ENCODE measurements at places on chromosomes 12 and 14.

- no peak for DNase-seq
Measured at GRCh38 chr12:3827301-3828000, 45.7 kb downstream of the PARP11 start.

GRCh38 chr12:9240776-9241175, 32.6 kb upstream of the PZP start:
- no peak for DNase-seq

- no peak for DNase-seq
Measured at GRCh38 chr12:9745199-9745598, 12.3 kb upstream of the CLECL1 start.

- no peak for DNase-seq
Measured at GRCh38 chr12:12539028-12539810, 23.4 kb downstream of the DUSP16 start.

- no peak for DNase-seq
Measured at GRCh38 chr14:102097441-102098135, 10.7 kb upstream of the HSP90AA1 start.

GRCh38 chr14:76767681-76768656, 6.7 kb downstream of the VASH1 start:
- no peak for DNase-seq

DNA sequence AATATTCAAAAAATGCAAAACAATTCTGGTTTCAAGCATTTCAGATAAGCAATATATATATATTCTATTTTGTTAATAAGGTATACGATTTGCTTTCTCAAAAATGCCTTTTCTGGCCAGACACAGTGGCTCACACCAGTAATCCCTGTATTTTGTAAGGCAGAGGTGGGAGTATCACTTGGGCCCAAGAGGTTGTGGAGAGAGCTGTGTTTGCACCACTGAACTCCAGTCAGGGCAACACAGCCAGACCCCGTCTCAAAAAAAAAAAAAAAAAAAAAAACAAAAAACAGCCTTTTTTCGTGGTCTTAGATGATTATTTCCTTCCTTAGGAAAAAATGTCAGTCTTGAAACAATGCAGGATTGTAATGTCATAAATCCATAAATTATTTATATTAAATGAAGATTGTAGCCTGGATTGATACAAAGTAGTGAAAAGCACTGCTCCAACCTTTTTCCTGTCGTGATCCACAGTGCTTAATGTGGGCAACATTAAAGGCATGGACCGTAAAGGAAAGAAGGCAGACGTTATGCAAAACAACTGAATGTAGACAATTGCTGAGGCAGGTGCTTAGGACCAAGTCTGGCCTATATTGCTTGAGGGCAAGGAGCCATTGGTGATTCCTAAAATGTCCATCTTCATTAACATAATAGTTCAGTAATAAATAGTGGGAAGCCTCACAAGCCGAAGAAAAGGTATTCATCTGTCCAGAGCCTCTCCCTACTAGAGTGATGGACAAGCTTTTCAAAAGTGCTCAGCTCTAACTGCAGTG, 36.8 kb downstream of the RAD52 start:
- DNase-seq = no peak

GRCh38 chr12:1131811-1132224, 140.8 kb downstream of the ERC1 start:
- DNase-seq = no peak

- no peak for DNase-seq
Measured at GRCh38 chr12:646442-647384, 16.5 kb downstream of the NINJ2 start.

- DNase-seq = no peak
Measured at GRCh38 chr12:44873898-44874297, 2.2 kb downstream of the NELL2 start.

DNA sequence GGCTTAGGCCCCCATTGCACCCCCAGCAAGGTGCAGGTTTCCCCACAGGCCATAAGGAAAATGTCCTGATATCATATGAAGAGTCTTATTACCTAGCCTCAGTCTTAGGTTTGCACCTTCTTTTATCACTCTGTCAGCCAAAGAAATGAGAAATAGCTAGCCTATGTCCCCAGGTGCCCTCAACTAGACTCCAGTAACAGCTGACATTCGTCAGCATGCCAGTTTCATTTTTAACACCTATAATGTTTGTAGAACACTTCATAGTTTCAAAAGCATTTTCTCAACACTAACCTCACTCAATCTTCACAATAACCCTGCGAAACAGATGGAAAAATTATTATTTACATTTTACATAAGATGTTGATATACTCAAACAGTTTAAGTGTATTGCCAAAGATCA, 24.0 kb upstream of the OR10P1 start:
- no peak for DNase-seq

DNA sequence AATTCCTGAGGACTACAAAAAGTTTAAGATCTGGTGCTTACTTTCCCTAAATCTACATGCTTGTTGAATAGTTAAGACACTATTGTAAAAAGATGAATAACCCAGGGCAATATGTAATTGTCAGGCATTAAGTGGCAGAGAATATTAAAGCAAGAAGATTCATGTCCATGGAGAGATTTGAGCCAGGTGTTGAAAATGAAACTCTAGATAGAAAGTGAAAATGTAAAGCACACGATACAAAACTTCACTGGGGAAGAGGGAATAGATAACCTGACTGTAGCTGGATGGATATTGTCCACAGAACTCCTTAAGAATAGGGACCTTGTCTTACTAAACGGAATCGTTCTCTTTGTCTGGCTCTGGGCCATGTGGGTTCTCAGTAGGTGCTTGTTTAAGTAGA, 5.0 kb downstream of the CAND1 start:
- no peak for DNase-seq

DNA sequence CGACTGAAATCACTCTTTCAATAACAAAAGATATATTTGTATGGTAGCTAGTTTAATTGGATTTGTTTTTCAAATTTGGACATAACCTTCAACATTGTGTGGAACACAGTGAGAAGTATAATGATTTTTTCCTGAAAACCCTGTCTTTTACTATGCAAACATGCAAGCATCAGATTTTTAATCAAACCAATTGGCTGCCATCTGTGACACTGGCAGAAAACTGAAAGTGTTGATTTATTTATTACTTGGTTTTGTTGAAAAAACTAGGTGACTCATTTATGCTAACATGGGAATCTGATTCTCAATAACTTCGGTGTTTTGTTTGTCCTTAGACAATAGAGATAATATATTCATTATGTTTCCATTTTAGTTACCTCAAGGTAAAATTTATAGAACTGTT, 82.0 kb downstream of the NTS start:
- DNase-seq = no peak

- no peak for DNase-seq
Measured at GRCh38 chr12:10457760-10458159, 4.6 kb upstream of the KLRC1 start.

DNA sequence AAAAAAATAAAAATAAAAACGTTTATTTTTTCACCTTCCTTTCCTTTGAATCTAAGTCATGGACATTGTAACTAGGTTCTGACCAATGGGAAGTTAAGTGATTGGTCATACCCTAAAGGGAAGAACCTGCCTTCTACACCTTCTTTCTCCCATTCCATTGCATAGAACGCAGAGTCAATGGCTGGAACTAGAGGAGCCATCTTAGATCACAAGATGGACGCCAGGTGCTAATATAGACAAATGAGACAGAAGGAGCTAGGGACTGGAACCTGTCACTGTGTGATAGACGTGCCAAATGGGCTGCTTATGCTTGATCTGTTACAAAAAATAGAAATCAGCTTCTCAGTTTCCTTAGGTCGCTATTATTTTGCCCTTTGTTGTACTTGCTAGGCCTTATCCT, 606.6 kb downstream of the MED13L start:
- DNase-seq = no peak

- no peak for DNase-seq
Measured at GRCh38 chr12:95116773-95117172, 43.4 kb upstream of the NR2C1 start.

GRCh38 chr12:54472494-54473262, 724 bp downstream of the GTSF1 start:
- DNase-seq = no peak

DNA sequence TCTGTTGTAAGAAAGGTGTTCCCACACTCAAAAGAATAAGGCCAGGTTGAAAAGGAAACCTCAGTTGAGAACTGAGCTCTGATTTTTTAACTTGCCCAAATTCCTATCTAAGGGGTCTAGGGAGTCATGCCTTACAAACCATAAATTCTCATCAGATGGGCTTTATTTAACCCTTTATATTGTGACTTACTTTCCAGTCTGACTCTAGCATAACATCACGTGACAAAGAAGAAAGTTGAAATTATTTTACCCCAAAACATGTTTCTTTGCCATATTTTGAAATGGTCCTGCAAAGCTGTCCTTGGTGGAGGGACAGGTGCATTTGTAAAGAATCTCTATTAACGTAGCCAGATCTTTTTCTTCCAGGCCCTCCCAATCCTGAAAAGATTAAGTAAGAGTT, 411.7 kb downstream of the GALC start:
- no peak for DNase-seq

GRCh38 chr12:11767029-11767724, 117.7 kb downstream of the ETV6 start:
- DNase-seq = no peak

DNA sequence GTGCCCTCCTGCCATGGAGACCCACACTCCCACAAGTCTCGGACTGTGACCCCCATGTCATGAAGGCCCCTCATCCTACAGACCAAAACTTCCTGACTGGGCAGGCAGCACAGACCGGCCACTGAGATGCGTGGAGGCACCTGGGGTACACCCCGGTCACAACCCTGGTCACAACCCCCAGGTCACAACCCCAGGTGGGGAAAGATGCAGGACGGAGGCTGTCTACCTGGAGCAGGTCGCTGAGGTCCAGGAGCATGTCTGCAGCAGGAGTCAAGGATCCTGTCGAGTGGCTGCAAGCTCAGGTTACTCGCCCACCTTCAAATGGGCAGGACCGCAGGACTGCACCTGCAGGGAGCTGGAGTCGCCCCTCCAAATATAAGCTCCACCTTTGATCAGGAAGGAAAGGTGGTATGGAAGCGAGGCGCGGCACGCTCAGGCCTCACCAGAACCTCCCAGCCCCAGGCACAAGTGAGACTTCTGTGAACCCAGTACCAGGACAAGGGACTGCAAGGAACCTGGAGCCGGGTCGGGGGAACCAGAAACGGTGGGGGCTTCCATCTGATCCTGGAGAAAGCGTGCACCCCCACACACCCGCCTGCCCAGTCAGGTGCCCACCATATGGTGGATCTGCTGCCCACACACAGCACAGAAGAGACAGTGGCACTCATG, 8.1 kb downstream of the BTBD6 start:
- no peak for DNase-seq

DNA sequence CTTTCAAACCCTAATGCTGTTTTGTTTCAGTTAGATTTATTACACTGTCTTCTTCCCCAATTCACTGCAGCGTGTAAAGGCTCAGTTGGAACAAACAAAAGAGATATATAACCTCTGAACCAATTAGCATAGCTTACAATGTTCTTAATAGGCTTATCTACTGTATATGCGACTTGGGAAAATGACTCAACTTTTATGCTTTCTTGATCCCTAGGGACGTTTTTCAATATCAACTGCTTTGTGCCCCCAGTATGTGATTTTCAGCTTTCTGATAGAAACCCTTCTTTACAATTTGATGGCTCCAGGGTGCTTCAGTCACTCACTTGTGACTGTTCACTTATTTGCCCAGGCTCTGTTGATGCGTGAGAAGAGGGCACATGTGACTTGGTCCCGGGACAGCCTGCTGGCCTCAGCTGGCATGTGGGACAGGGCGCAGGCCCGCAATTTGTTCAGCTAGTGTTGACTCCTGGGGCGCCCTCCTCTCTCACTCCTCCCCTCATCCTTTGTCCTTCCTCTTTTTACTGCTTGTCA, 107.1 kb downstream of the TMTC2 start:
- DNase-seq = no peak

DNA sequence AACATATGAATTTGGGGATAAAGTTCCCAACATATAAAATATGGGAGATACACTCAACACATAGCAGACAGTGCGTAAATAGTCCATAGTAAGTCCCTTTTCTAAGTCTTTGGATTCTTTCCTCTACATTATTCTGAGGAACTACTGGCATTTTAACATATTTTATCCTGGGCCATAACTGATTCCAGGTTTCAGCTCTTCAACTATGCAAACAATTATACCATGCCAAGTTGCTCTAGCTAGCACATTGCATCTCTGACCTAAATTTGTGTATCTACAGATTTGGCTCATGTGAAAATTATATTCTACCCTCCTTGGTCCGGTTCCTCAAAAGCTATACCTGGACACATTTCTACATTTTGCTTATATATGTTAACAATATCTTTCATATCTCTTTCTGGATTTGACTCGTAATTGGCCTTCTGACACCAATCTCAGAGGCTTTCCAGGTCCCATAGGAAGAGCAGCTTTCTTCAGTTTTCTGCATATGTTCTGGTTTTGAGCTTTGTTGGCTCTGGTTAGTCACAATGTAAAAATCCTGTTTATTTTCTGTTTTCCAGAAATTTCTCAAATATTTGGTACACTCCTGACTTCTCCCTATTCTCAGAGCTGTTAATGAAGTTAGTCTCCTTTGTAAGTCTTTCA, 305.4 kb downstream of the BMP4 start:
- no peak for DNase-seq

- DNase-seq = no peak
Measured at GRCh38 chr14:104892531-104893434, 27.7 kb downstream of the CEP170B start.

Measured in stimulated activated CD4-positive, alpha-beta T cell treated with anti-CD3 and anti-CD28 coated beads, Interleukin-1b, Interleukin-23, amount 100 ng/mL, for 24 hours (primary cell).